ENCODE measurements at places on chromosomes 6 and 20.

GRCh38 chr6:48113130-48113529, 2.1 kb upstream of the PTCHD4 start:
- no peak for DNase-seq

DNA sequence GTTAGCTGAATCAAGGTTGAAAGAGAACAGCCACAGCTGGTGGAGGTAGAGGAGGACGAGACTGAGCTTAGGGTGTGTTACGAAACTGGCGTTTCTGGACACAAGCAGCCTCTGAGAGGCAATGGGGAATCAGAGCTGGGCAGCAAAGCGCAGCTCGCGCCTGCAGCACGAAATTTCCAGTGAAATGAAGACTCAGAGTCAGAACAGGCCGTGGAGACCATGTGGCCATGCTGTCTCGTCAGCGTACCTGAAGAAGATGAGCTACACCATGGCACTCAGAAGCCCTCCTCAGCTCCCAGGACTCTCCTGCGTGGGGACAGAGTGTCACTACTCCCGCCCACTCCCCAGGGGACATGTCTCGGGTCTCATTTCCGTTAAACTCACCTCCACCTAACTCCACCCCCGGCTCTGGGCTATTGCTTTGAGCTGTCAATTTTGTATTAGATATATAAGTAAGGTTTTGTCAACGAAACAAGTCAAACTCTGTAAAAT, 256.9 kb downstream of the ERMARD start:
- no peak for DNase-seq

DNA sequence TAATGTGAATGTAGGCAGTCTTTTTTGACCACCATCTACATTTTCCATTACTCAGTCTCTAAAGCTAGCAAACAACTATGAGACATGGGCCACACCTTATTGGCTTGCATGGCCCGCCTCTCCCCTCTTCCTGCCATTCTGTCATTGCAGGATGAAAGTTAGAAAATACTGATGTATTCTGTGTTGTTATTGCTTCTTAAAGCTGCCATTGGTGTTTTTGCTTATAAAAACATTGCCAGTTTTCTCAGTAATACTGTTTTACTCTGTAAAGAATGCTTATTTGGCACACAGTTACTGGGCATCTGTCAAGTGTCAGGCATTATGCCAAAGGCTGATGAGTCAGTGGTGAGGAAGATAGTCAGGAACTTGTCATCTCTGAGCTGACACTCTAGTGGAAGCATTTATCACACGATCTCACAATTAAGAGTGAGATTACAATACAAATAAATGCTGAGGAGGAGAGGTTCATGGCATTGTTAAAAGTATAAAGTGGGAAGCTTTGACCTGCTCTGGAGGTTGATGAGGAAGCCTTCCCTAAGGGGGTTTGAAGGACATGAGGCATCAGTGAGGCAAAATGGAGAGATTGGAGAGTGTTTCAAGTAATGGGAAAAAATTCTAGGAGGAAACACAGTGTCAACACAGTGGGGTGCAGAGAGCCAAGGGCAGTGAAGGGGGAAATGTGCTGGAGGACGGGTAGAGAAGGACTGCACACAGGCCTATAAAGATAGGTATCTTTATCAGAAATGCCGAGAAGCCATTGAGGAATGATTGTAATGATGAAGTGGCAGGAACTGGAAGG, 14.7 kb downstream of the KLHL32 start:
- DNase-seq = no peak

DNA sequence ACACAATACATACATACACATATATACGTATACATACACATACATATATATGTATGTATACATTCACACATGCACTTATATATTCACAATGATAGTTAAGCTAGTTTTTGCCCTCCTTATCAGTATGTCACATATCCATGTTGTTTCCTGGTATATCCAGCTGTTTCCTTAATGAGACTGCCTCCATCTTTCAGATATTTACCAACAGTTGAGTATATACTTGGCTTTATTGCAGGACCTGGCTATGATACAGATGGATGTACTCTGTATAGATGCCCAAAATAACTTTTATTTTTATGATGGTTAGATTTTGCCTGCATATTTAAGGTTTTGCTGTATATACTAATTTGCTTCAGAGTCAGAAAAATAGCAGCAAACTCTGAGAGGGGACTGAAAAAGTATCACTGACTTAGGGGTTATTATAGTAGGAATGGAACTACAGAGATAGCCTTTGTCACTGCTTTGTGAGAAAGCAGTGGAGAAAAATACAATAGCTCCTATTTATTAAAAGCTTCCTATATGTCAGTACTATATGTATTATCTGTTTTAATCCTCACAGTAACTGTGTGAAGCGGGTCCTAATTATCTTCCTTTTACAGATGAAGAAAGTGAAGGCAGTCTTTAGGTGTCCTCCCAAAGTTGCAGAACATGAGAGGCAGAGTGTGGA, 35.5 kb downstream of the CARMIL1 start:
- no peak for DNase-seq

- DNase-seq = peak; percentile 61
These were observed 44.4 kb downstream of the MDFI start for GRCh38 chr6:41682497-41683272.

DNA sequence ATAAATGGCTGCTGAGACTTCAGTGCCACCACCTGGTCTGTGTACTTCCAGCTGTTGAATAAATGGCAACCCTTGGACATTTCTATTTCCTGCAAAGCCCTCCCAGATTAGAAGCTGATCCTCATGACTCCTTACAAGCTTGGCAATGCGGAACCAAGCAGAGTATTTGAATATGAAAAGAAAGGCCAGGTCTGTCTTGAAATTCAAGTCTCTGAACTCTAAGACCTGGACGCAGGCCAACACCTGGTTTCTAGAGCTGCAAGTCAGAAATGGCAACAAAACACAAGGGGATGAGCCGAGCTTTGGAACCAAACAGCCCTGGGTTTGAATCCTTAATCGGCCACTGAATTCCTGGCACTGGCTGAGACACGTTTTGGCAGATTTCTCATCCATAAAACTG, 353.4 kb downstream of the PTPRT start:
- no peak for DNase-seq

- DNase-seq = peak; percentile 38
These were observed 49.0 kb downstream of the SYNJ2 start for GRCh38 chr6:158030380-158031300.

DNA sequence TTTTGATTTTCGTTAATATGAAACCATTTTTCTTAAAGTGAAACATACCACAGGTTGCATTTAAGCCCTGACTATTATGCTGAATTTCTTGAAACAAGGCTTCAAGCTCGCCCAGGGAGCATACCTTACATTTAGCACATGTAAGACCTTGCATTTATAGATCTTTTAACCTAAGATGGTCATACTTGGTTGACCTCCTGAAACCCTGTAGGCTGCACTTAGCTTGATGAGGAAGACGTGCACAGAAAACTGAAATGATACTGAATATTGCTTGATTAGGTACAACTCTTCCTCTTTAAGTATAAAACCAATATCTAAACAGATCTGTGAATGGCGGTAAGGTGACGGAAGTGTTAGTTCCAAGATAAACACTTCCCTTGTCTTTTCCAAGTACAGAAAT, 82.2 kb downstream of the CTNNBL1 start:
- no peak for DNase-seq

GRCh38 chr20:14343491-14344065, 6.2 kb upstream of the FLRT3 start:
- no peak for DNase-seq

- no peak for DNase-seq
These were observed 132.1 kb upstream of the TSHZ2 start for GRCh38 chr20:52840041-52840440.
